ENCODE measurements at places on chromosomes 2 and 18. TPM values are rescaled to one million over a fixed set of nuclear protein-coding genes. Genes with fewer than 3 reads are reported as not detected.

SUCLG1 gene
- total RNA-seq, result 71.1 TPM

HOXD13 gene
- total RNA-seq, result not detected

TEX44 gene
- total RNA-seq, result not detected

SF3B6 gene
- 155 TPM for total RNA-seq

MYCN gene
- not detected for total RNA-seq

FHL2 gene
- 120 TPM for total RNA-seq

GDF7 gene
- 0.33 TPM for total RNA-seq

TPGS2 gene
- 98.8 TPM for total RNA-seq

UPP2 gene
- not detected for total RNA-seq

MAIP1 gene
- 24.8 TPM for total RNA-seq

GBX2 gene
- total RNA-seq, result not detected

TGOLN2 gene
- total RNA-seq, result 80.4 TPM

RTKN gene
- total RNA-seq, result 11.8 TPM
